Umbilical cord (tissue), 2 donors: ENCODE measurements at places on chromosomes 11 and 22. TPM values are rescaled to one million over a fixed set of nuclear protein-coding genes. Genes with fewer than 3 reads are reported as not detected.

- no peak for DNase-seq
Observed at GRCh38 chr11:114683007-114683406, 4.7 kb downstream of the NXPE2 start.

DNA sequence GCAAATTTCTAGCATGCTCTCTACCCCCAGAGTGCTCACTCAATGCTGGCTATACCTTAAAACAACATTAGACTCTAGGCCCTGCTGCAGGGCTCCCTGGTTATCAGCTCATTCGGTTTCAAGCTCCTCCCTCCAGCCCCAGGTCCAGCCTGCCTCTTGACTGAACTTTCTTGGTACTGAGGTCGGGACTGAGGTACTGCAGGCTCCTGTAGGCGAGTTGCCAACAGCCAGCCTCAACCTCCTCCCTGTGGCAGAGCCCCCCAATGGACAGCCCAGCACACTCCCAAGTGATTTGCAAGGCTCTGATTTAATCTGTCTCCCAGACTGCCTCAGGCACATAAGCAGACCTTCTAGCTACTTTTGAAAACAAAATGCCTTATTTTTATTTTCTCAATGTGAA lies 73.6 kb upstream of the EIF3M start:
- DNase-seq: no peak

- DNase-seq: no peak
Observed at GRCh38 chr22:17705546-17705945, 67.0 kb downstream of the BCL2L13 start.

DNA sequence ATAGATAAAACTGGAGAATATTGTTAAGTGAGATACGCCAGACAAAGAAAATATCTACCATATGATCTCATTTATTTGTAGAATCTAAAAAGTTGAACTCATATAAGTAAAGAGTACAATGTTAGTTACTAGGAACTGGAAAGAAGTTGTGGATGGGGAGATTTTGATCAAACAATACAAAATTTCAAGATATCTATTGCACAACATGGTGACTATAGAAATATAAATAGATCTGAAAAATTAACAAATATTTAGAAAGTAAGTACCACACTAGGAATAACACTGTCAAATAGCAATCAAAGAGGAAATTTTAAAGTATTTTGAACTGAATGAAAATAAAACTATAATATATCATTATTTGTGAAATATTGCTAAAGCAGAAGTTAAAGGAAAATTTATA lies 437.2 kb downstream of the AASDHPPT start:
- DNase-seq: no peak

GRCh38 chr22:20191000-20191515 lies 40.2 kb upstream of the CCDC188 start:
- no peak for DNase-seq

DNA sequence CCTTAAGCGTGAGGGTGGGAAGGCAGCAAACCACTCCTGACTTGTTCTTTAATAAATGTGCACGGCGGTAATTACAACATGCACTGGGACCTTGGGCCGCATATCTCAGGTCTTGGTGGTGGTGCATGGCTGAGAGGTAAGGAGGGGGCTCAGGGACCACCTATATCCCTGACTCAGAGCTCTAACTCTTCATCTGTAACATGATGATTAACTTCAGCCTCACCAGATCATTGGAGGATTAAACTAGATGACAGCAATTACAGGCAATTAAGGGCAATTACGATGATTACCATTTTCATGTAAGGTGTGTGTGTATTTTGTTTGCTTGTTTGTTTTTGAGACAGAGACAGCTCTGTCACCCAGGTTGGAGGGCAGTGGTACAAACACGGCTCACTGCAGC lies 45.0 kb downstream of the FBLN1 start:
- DNase-seq: no peak

DNA sequence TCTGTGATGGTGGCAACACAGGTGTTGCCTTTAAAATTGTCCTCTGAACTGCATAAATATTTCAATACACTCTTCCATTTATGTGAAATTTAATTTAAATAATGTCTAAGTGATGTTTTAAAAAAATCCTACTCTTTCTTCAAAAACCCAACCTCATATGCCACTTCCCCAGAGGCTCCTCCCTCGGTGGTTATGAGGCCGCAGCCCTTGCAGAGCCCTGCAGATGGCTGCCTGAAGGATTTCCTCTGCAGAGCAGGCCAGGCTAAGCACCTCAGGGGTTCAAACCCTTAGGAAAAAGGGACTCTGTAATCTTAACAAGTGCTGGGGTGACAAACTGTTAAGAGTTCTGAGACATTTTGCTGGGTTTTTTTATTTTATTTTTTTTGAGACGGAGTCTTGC lies 25.2 kb downstream of the MORC2 start:
- no peak for DNase-seq

DNA sequence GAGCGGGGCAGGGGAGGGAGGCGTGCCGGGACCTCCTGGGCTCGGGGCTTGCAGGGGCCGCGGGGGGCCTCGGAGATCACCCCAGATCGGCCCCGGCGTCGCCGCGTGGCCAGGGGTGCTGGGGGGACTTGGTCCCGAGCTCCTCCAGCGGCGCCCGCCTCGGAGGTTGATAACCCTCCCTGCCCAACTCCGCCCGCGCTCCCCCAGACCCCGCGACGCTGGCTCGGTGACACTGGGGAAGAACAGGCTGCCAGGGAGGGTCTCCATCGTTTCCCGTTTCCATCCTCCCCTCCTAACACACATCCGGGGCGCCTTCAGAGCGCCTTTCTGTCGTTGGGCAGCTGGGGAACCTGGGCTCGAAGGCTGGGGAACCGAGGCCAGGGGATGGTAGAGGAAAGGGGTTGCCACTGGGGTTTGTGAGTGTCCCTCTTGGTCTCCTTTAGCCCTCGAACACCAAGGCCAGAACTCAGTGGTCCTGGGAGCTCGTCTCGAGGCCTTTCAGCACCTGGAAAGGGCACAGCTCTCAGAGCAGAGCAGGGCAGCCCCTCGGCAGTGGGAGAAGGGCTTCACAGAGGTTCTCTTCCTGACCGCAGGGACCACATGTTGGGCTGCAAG lies 431 bp downstream of the SLC37A2 start:
- no peak for DNase-seq

- peak; percentile 55 for DNase-seq
Observed at GRCh38 chr22:17472932-17473331, 90.4 kb upstream of the SLC25A18 start.

DNA sequence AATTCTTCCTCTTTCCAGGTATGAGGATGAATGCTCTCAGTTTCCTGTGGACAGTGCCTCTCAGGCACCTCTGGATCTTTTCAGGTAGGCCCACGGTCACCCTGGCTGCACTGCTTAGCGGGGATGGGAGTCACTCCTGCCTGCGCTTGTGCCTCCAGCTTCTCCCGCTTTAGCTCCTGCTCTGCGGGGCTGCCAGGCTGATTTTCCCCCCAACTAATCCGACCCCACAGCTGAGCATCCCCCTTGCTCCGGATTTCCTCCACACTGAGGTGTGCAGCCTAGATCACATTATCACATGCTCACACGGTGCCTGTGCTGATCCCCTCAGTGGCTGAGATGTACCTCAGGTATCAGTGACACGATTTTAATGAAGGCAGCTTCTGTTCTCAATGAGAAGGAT lies 879.1 kb downstream of the OPCML start:
- no peak for DNase-seq

DNA sequence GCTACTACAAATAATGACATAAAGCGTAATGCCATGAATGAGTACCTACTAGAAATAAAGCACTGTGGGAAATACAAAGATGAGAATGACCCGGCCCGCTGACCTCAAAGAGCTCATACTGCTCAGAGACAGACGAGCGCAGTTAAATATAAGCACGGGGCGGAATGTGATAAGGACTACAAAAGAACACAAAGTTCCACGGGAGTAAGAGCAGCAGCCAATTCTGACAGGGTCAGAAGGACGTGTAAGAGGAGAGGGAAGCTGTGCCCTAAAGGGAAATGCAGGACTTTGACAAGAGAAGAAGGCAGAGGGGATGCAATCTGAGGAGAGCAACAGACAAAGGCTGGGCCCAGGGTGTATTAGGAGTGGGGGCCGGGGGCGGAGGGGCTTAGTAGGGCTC lies 314.6 kb downstream of the LARGE1 start:
- DNase-seq: no peak

DNA sequence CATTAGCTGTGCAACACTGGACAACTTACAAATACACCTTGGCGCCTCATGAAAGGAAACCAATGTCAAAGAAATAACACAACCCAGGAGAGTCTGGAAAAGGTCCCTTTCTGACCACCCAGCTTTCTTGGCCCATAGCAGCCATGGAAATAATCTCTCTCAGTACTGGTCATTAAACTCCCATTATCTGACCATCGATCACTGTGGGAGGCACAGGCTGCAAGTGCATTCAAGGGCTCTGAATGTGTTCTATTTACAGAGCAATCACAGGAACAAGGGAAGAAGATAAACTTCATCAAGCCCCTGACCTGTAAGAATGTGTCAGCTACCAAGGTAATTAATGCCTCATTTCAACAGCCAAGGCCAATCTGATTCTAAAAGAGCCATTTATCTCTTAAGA lies 40.1 kb downstream of the CTSC start:
- no peak for DNase-seq

DNA sequence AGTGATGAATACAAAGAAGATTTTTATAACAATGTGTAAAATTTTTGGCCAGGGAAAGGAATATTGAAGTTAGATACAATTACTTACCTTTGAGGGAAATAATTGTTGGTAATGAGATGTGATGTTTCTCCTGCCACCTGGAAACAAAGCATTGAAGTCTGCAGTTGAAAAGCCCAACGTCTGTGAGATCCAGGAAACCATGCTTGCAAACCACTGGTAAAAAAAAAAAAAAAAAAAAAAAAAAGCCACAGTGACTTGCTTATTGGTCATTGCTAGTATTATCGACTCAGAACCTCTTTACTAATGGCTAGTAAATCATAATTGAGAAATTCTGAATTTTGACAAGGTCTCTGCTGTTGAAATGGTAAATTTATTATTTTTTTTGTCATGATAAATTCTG lies 5.3 kb downstream of the BIRC3 start:
- no peak for DNase-seq

GRCh38 chr11:77819921-77820564 lies 479 bp downstream of the RSF1 start:
- no peak for DNase-seq

- no peak for DNase-seq
Observed at GRCh38 chr11:1744137-1744886, 6.1 kb downstream of the IFITM10 start.

- no peak for DNase-seq
Observed at GRCh38 chr11:1206391-1207271, 16.2 kb upstream of the MUC5B start.

DNA sequence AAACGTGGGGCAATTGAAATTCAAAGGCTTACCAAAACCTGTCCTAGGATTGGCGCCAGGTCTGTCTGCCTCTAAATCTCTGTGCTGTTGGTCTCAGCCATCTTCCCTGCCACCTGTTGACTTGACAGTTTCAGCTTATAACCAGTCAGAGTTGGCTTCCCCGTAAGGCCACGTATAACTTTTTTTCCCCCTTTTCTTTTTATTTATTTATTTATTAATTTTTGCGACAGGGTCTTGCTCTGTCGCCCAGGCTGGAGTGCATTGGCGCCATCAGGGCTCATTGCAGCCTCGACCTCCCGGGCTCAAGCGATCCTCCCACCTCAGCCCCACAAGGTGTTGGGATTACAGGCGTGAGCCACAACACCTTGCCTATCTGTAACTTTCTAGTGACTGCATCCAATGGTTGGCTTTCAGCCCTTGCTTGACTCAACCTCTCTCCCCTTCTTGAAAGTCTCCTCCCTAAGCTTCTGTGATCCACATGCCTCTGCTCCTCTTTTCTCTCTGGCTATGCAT lies 1.4 kb upstream of the SYVN1 start:
- DNase-seq: no peak

- DNase-seq: peak; percentile 97
Observed at GRCh38 chr11:62479631-62480201, 60.9 kb downstream of the SCGB1A1 start.

GRCh38 chr22:50292643-50293440 lies 14.6 kb downstream of the PLXNB2 start:
- DNase-seq: no peak

DNA sequence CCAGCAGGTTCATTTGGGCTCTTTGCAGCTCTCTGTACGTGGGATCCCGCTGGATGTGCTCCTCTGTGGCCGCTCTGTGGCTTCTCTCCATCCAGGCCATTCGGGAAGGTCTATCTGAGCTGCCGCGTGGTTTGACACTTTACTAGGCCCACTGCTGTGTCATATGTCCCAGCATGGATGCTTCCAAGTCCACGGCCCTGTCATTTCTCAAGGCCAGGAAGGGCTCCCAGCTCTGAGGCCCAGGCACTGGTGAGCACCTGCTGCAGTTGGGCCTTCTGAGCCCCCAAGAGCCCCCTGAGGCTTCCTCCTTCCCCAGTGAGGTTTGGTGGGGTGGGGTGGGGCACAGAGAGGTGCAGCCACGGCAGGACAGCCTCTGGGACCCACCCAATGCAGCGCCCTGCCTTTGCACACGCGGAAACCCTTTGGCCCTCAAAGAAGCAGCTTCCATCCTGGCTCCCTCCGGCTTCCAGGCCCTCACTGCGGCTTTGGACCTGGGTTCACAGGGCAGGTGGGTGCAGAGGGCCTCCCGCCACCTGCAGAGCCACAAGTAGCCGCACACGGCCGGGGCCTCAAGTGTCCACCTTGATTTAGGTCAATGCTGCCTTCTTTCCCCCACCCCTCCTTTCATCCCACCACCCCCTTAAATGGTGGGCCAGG lies 44.5 kb upstream of the FGF3 start:
- DNase-seq: no peak

DNA sequence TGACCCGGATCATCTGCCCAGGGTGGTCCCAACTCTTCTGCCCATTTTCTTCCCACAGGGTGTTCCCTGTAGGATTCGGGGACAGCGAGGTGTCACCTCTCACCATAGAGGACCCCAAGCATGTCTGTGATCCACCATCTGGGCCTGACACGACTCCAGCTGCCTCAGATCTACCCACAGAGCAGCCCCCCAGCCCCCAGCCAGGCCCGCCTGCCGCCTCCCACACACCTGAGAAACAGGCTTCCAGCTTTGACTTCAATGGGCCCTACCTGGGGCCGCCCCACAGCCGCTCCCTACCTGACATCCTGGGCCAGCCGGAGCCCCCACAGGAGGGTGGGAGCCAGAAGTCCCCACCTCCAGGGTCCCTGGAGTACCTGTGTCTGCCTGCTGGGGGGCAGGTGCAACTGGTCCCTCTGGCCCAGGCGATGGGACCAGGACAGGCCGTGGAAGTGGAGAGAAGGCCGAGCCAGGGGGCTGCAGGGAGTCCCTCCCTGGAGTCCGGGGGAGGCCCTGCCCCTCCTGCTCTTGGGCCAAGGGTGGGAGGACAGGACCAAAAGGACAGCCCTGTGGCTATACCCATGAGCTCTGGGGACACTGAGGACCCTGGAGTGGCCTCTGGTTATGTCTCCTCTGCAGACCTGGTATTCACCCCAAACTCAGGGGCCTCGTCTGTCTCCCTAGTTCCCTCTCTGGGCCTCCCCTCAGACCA lies 24.0 kb downstream of the CSF2RB start:
- DNase-seq: no peak

- no peak for DNase-seq
Observed at GRCh38 chr22:33467620-33468095, 409.5 kb upstream of the SYN3 start.

GRCh38 chr11:108154591-108154990 lies 33.2 kb downstream of the ACAT1 start:
- no peak for DNase-seq

PHF5A gene
- total RNA-seq: 19.5 TPM

OR51B4 gene
- 3.1 TPM for total RNA-seq

MS4A6A gene
- 41.7 TPM for total RNA-seq

SLC22A6 gene
- not detected for total RNA-seq

HTR3B gene
- not detected for total RNA-seq

NCAPH2 gene
- total RNA-seq: 14.4 TPM

NAV2 gene
- total RNA-seq: 14.7 TPM

PARVG gene
- total RNA-seq: 7.5 TPM
